ENCODE measurements at places on chromosomes 1 and 21.

DNA sequence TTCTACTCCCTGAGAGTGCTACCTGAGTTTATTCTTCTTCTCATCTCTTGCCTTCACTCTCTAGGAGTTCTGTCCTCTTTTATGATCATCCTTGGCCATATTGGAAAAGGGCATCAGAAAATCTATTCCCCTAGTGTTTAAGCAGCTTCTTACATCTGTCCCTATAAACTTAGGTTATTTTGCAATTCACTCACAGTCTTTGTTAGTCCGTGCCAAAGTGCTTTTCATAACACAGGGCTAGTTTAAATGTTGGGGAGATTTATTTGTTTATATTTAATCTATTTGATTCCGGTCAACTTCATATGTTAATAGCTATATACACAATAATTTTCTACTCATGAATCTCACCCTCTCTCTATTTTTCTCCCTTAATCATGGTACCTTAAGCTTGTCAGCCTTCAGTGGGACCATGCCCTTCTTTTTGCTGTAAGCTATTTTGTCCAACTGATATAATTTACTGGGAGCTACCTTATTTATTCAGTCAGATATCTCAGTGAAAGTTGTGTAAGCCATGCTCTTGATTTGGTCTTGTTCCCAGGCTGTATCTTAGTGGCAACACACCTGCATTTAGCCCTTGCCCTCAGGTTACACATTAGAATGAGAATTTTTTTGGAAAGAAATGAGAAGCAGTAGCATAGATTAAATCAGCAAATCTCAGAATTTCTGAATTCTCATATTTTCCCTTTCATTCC lies 106.3 kb upstream of the SMYD2 start:
- no peak for DNase-seq

- no peak for DNase-seq
Measured at GRCh38 chr1:183467687-183468086, 4.6 kb upstream of the SMG7 start.

DNA sequence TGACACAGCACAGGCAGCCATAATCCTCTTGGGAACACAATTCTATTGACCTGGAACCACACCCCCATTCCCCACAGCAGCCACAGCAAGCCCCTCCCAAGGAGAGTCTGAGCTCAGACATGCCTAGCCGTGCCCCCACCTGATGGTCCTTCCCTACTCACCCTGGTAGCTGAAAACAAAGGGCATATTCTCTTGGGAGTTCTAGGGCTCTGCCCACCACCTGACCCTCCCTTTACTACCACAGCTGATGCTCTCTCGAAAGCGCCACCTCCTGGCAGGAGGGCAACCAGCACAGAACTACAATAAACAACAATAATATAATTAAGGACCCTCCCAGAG lies 184.8 kb upstream of the COA6 start:
- no peak for DNase-seq

DNA sequence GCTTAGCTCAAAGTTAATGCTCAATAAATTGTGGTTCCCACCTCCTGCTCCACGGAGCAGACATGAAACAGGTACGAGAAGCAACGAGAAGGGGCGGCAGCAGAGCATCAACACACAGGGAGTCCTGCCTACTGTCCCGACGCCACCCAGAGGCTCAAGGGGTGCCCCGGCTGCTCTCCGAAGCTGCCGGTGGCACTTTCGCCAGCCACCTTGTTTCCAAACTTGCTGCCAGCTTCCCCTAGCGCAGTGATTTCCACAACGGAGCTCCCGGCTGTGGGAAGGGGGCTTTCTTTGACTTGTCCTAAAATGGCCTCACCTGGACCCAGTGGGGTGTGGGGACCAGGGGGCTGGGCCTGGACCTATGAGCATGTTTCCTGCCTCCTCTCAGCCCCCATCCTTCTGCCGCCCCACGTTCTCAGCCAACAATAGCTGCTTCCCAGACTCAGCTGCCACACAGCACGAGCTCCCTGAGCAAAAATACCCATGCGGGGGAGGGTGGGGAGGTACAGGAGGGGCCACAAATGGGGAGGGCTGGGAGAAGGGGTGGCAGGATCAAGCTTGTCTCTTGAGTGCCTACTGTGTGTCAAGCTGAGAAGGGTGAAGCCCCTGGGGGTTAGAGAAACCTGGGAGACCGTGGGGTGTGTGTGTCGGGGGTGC lies 35.6 kb upstream of the ECE1 start:
- DNase-seq = no peak

GRCh38 chr1:170075186-170075585 lies 691 bp upstream of the KIFAP3 start:
- no peak for DNase-seq

- DNase-seq = no peak
Measured at GRCh38 chr1:223621312-223621734, 44.2 kb downstream of the CAPN8 start.

- no peak for DNase-seq
Measured at GRCh38 chr1:221013691-221014660, 134.7 kb downstream of the HLX start.

GRCh38 chr1:47438165-47439016 lies 547 bp downstream of the FOXD2 start:
- no peak for DNase-seq

DNA sequence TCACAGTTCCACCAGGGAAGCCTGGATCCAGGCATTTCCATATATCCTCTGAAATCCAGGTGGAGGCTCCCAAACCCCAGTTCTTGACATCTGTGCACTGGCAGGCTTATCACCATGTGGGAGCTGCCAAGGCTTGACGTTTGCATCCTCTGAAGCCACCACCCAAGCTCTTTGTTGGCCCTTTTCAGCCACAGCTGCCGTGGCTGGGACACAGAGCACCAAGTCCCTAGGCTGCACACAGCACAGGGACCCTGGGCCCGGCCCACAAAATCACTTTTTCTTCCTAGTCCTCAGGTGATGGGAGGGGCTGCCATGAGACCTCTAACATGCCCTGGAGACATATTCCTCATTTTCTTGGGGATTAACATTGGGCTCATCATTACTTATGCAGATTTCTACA lies 22.3 kb downstream of the RNPC3 start:
- DNase-seq = no peak

DNA sequence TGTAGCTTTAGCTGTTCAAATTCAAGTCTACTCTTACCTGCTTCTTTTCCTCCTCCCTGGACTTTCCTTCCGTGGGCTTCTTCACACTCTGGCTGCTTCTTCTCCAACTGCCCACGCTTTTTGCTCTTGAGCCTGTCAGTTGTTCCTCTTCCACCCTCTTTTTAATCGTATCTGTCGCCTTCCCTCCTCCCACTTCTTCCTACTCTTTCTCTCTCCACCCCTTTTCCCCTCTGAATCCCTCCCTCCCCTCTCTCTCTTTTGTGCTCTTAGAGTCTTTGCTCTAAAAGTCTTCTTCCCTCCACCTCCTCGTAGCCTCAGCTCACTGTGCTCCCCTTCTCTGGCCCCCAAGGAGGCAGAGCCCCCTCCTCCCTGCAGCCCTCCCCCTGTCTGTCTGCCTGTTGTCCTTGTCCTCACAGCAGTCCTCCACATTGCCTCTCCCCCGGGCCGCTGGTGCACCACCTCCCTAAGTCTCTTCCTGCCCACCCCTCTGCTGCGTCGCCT lies 12.9 kb upstream of the GJA5 start:
- DNase-seq = no peak

- no peak for DNase-seq
Measured at GRCh38 chr1:56436912-56437417, 142.4 kb downstream of the PLPP3 start.

DNA sequence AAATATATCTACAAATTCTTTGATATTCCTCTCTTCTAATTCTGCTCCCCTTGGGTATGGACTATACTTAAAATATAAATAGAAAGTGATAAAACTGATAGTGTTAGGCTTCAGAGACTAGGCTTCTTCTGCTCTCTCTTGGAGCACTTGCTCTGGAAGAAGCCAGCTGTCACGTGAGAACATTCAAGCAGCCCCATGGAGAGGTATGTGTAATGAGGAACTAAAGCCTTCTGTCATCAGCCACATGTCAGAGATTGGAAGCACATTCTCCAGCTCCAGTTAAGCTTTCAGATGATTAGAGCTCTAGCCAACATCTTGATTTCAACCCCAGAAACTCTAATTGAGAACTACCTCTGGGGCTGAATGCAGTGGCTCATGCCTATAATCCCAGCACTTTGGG lies 34.3 kb downstream of the XKR8 start:
- DNase-seq = no peak

DNA sequence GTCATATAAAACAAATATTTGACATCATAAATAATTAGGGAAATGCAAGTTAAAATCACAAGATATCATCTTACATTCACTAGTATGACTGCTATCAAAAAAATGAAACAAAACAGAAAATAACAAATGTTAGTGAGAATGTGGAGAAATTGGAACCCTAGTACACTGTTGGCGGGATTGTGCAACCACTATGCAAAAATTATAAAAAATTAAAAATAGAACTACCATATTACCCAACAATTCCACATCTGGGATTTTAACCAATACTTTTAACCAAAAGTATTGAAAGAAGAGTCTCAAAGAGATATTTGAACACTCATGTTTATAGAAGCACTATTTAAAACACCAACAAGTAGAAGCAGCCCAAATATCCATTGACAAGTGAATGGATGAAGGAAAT lies 797.2 kb upstream of the ADAMTS5 start:
- no peak for DNase-seq

GRCh38 chr1:100882698-100883097 lies 11.9 kb downstream of the EXTL2 start:
- no peak for DNase-seq

DNA sequence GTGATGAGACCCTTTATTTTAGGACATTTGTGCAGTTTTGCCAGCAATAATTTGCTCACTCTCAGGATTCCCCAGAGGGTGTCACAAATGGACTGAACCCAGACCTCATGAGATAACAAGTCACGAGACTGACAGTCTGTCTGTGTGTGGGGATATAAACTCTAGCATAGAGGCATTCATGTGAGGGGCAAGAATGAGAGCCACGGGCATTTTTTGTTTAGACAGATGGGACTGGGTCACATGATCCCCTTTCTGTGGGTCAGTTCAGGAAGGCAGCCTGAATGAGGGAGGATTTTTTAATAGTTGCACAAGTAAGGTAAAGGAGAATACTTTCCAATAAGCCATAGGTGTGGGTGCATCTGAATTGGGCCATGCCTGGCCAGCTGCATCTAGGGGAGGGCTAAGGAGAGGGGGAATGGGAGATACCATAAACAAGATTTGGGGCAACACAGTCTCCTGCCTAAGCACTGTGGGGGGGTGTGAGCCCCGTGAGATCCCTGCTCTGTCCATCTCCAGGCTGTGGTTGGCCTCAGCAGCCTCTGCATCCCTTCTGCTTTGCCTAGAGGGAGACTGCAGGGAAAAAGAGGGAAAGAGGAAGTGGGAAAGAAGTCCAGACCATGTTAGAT lies 66.6 kb downstream of the NAV1 start:
- no peak for DNase-seq

DNA sequence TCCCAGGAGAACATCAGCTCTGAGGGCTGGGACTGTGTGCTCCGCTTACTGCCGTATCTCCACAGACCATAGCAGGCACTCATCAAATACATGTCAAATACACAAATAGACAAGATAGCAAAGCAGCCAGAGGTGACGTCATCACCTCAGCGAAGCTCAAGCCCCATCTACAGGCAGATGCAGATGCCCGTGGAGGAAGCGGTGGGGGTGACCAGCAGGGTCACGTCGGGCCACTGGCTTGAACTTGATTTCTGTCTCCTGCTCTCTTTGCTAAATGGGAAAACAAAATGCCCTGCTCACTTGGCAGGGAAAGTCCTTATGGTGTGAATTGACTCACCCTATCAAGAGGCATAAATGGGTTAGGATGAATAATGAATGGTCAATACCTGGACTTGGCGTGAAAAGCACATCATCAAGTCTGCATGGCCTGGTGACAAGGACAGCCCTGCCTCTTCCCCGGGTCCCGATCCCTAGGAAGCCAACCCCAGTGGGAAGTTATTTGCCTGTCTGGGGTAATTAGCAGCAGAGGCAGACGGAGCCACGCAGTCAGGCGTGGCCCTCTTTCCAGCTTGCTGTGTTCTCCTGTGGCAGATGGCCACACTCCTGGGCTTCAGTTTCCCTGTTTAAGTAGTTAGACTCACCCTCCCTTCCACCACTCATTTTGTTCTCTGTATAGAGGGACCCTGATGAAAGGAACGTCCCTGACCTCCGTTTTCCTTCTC lies 536.0 kb downstream of the NPHP4 start:
- DNase-seq = no peak

DNA sequence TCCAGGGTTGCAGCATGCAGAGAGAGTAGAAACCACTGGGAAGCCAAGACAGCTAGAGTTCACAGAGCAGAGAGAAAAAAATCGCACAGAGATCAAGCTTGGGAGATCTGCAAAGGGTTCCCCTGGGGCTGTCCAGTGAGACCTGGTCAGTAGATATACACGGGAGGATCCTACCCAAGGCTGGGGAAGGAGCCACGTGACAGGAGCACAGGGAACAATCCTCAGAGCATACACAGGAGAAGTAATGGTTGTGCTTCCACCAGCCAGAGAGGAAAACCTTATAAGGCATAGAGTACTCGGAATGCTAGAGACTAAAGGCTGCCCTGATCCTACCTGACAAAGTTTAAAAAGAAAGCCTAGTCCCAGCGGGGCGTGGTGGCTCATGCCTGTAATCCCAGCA lies 53.9 kb downstream of the GABPA start:
- no peak for DNase-seq

GRCh38 chr1:192566657-192567056 lies 8.9 kb upstream of the RGS1 start:
- no peak for DNase-seq

DNA sequence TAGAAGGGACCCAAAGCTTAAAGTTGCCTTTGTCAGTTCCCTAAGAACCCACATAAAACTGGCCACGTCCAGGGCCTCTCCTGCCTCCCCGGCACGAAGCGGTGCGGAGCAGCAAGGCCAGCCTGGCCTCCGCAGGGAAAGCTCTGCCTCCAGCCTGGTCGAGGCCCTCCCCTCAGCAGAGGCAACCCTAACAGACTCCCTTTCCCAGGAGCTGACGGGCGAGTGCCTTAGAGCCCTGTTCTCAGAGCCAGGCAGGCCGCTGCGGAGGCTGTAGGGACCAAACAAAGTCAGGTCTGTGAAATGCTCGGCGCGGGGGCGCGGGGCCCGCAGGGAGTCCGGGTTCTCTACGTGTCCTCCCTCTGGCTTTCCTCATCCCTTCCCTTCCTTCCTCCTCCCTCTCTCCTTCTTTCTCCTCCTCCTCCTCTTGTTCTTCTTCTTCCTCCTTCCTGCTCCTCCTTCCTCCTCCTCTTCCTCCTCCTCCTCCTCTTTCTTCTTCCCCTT lies 40.7 kb downstream of the RIPK4 start:
- DNase-seq = no peak

GRCh38 chr1:7116001-7116400 lies 330.7 kb downstream of the CAMTA1 start:
- no peak for DNase-seq

GRCh38 chr1:104921525-104921924 lies 1171.8 kb downstream of the AMY1C start:
- DNase-seq = peak; percentile 72

- DNase-seq = peak; percentile 88
Measured at GRCh38 chr1:111571987-111572386, 47.6 kb upstream of the RAP1A start.

DNA sequence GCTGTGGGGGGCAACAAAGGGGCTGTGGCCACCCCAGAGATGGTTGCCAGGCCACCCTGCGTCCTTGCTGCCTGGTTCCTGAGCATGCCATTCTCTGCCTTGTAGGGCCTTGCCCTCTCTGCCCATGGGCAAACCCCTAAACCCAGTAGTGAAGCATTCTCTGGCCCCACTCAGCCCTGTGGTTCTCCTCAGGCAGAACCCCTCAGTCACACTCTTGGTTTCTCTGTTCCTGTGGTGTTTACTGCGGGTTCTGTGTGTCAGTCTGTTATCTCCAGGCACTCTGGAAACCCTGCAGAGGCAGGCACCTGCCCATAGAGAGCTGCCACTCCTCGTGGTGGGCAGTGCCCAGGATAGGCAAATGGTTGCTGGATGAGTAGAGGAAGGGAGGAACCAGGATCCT lies 41.1 kb upstream of the IL19 start:
- no peak for DNase-seq

All from fibroblast of skin of abdomen (primary cell).